T-cell (primary cell): ENCODE measurements at places on chromosomes 7 and 10.

- no peak for DNase-seq
These were observed 1.3 kb downstream of the SHH start for GRCh38 chr7:155810770-155811559.

- no peak for DNase-seq
These were observed 31.8 kb upstream of the STEAP4 start for GRCh38 chr7:88338503-88338902.

GRCh38 chr10:132604686-132605085, 67.1 kb downstream of the INPP5A start:
- no peak for DNase-seq

DNA sequence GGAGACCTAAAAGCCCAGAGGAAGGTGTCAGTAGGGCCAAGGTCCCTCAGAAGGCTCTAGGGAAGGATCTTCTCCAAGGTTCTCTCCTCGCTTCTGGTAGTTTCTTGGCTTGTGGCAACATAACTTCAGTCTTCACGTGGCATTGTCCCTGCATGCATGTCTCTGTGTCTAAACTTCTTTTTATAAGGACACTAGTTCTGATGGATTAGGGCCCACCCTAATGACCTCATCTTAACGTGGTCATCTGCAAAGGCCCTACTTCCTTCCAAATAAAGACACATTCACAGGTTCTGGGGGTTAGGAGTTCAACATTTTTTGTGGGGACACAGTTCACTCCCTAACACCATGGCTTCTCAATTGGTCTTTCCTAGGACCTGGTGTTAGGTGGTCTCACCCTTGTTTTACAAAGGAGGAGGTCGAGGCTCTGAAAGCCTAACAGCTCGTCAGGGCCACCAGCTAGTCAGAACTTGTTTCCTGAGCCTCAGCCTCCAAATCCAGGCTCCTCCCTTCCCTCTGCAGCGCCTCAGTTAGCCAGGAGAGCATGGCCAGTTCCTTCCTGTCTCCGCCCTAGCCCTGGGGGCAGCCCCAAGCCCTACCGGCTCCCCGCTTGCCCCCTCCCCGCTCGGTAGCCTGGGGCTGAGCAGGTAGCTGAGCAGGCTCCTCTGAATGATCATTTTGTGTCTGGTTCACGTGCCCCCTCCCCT, 109.7 kb upstream of the PPIF start:
- no peak for DNase-seq

DNA sequence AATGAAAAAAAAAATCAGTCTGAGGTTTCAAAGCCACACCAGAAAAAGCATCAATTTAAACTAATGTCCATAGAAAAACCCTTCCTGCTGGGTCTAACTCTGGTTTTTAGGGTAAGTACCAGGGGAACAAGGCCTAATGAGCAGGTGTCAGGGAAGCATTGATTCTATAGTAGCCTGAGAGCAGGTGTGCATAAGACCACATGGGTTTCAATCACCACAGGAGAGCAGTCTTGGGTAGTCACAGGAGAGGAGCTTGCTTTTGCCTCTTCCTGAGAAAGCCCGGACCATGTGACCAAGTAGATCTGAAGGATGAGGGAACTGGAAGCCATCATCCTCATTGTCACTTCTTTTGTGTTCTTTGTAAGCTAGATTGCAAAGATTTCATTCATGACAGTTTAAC, 66.3 kb upstream of the AGK start:
- DNase-seq, result no peak

- no peak for DNase-seq
These were observed 30.5 kb downstream of the ITPRIP start for GRCh38 chr10:104307576-104308438.

- DNase-seq, result peak; percentile 42
These were observed 615 bp downstream of the ARHGAP12 start for GRCh38 chr10:31927884-31928548.

- DNase-seq, result no peak
These were observed 78.7 kb downstream of the HYCC1 start for GRCh38 chr7:22935269-22935668.

DNA sequence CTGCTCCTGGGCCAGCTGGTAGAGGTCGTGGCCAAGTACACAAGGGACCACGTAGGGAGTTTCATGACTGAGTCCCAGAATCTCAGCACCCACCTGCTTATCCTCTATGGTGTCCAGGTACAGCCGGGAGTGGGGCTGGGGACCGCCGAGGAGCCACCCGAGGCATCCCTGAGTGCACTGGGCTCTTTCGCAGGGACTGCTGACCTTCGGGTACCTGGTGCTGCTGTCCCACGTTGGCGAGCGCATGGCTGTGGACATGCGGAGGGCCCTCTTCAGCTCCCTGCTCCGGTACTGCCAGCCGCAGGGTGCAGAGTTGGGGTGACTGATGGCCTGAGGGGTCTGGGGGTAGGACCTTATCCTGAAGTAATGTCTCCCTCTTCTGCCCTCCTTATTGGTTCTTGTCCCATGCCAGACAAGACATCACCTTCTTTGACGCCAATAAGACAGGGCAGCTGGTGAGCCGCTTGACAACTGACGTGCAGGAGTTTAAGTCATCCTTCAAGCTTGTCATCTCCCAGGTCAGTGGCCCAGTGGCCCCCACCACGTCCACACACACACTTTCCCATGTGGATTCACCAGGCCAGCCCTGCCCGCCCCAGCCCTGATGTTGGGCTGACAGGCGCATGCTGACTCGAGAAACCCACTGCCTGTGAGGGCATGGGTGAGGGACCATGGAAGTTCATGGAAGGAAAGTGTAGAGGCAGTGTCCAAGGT, 6.2 kb downstream of the ABCB8 start:
- DNase-seq, result no peak

DNA sequence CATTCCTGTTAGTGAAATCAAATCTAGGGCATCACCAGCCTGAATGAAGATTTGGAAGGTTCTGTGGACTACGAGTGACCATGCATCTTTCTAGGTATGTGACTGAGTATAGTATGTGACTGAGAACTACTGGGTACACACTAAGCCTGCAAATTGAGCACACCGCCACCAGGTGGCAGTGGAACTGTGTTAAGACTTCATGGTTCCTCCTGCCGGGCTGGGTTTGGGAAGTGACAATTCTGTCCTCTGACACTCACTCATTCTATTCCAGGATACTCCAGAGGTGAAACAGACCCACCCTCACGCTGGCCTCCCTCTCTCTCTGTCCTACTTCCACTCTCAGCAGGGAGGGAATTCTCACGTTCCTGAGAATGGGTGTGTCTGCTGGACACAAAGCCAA, 84.0 kb upstream of the TMEM248 start:
- no peak for DNase-seq

DNA sequence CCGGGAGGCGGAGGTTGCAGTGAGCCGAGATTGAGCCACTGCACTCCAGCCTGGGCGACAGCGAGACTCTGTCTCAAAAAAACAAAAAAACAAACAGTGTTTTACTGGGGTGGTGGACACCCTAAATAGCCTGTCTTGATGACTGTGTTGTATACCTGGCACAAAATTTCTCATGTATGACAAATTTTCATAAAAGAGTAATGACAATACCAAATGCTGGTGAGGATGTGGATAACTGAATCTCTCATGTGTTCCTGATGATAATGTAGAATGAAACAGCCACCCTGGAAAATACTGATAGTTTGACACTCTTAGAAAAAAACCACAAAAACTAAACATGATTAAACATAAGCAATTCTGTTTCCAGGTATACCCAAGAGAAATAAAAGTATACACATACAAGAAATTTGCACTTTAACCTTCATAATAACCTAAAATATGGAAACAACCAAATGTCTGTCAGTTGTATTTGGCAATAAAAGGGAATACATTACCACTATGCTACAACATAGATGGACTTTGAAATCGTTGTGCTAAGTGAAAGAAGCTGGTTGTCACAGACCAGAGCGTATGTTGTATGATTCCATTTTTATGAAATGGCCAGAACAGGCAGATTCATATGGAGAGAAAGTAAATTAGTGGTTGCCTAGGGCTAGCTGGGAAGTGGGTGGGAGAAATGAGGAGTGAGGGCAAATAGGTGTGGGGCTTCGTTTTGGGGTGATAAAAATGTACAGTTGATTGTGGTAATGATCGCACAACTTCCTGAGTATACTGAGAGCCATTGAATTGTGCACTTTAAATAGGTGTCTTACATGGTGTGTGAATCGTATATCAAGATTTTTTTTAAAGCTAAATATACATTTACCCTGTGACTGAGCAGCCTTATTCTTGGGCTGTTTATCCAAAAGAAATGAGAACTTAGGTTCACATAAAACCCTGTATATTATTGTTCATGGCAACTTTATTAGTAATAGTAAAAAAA, 12.5 kb downstream of the WDR37 start:
- DNase-seq, result no peak

DNA sequence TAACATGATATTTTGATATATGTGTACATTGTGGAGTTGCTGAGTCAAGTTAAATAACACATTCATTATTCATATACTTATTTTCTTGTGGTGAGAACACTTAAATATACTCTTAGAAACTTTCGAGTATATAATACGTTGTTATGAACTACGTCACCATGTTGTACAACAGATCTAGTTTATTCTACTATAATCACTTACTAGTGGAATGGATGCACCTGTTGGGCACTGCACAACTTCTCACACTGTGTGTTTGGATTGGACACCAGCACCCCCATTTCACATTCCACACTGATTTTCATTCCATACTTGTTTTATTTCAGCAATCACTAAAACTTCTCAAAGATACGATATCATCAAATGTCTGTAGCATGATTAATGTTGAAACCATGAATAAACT, 407.3 kb downstream of the RPS24 start:
- DNase-seq, result no peak

GRCh38 chr10:1054684-1055083, 1.5 kb upstream of the WDR37 start:
- no peak for DNase-seq

DNA sequence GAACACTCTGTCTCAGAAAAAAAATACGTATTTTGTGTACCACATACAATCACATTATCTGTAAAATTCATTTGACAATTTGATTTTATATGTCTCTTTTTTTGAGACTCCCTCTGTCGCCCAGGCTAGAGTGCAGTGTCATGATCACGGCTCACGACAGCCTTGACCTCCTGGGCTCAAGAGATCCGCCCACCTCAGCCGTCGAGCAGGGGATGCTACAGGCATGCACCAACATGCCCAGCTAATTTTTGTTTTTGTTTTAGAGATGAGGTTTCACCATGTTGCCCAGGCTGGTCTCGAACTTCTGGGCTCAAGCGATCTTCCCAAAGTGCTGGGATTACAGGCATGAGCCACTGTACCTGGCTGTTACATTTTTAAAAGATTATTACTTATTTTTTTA, 11.6 kb upstream of the BAZ1B start:
- no peak for DNase-seq

DNA sequence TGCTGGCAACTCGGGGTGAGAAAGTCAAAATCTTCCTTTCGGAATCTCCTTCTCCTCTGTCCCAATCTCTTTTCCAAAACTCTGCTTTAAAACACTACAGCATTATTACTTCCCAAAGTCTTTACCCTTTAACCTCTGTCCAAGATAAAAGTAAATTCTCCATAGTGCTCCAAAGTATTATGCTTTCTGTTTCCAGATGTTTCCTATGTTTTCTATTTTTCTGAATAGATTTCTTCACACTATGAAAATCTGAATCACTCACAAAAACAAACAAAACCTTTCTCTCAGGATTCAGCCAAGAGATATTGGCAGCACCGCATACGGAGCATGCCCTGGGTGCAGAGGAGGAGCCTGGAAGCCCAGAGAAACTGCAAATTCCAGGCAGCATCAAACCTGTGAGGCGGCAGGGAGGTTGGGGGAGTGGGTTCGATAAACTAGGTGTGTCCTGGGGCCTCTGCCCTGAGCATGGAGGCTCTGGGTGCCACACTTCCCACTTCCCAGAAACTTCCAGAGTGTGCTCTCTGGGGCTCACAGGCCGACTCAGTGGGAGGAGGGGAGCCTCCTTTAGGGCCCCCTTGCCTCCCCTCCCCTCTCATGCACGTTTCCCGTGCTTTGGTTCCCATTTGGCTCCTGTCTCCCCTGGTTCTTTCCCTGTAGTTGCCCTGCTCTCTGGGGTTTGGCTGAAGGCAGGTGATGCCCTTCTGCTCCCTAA, 35.6 kb downstream of the VIPR2 start:
- no peak for DNase-seq

DNA sequence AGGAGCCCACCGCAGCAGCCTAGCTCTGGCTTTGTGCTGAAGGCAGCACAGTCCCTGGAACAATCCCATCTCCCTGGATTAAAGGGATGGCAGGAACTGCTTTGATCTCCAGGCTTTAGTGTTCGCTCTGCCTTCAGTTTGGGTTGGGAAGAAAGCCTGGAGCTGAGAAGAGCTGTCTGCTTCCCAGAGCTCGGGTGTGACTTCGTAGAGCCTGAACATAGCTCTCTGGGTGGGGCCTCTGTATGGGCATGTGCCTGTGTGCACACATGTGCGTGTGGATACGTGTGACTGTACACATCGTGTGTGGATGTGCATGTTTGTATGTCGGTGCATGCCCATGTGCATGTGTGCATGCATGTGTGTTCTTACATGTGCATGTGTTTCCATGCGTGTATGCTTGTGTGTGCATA, 8.7 kb downstream of the ADCY1 start:
- no peak for DNase-seq

- DNase-seq, result no peak
These were observed 114.6 kb downstream of the EPC1 start for GRCh38 chr10:32232378-32232777.

GRCh38 chr7:1076184-1077072, 11.5 kb upstream of the GPER1 start:
- DNase-seq, result no peak

DNA sequence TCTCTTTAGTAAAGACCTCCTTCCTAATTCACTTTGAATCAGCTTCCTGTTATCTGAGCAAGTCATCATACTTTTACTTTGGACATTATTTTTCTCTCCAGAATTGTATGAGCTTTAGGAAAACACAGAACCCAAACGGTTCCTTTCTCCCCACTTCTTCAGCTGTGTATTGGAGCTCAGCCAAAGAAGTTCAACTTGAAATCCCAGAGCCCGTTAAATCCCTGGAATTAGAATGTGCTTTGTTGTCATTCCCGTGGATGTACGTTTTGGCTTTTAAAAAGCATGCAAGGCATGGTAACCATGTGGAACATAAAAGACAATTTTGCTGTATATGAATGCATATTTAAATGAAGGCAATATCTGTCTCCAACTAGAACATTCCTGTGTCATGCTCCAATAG, 46.6 kb downstream of the AGMO start:
- DNase-seq, result no peak

GRCh38 chr10:132572545-132572937, 35.0 kb downstream of the INPP5A start:
- no peak for DNase-seq

DNA sequence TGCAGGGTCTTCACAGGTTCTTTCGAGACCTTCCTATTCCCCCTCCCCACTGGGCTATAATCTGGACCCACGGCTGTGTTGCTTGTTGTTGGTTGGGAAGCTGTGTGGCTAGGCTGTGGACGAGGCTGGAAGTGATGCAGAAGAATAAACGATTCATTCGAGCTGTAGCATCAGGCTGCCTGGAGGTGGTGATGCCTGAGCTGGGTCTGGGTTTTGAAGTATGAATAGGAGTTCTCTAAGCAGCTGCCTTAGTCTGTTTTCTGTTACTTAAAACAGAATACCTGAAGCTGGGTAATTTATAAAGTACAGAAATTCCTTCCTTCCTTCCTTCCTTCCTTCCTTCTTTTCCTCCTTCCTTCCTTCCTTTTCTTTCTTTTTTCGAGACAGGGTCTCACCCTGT, 126.5 kb upstream of the ZEB1 start:
- no peak for DNase-seq
